ENCODE measurements at places on chromosomes 2 and 18. TPM values are rescaled to one million over a fixed set of nuclear protein-coding genes. Genes with fewer than 3 reads are reported as not detected.
A peak's percentile ranks its signal among the peaks of the same experiment; 100 is the strongest.

DNA sequence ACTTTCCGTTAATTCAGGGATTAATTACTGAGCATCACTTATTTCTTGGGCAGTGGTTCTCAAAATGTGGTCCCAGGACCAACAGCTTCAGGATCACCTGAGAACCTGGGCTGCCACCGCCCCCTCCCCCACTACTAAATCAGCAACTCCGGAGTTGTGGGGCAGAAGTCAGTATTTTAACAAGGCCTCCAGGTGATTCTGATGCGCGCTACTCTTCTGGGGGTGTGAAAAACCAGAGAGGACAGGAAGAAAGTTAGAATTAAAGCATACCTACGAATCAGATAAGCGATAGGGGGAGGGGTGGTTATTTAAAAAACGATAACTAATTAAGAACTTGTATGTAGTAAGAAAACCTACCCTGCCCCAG, 319 bp downstream of the ZSCAN30 start:
- H3K4me3 ChIP-seq = peak overlapping the region; percentile 71
- H3K4me1 ChIP-seq = peaks cover 19% of the 10 kb centered on the region
- DNase-seq = peak; percentile 49
- H3K36me3 ChIP-seq = peaks cover 3% of the 10 kb centered on the region
- H3K27me3 ChIP-seq = no peaks in the 10 kb centered on the region

DNA sequence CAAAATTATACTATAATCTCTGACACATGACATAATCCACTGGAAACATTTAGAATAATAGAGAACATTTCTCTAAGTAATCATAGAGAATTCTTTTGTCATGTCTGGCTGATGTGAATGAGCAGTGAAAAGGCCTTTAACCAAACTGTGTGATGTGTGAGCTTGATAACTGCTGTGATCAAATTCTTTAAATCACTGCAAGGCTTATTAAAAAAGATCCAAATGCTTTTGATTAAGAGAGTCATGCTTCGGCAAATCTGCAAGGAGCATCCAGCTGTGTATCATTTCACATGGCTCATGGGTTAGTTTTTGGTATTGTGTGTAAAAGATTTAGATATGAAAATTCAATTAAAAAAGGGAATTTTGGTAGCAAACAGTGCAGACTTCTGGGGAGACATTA, 58.6 kb upstream of the TFPI start:
- no peaks in the 10 kb centered on the region for H3K4me1 ChIP-seq
- H3K27ac ChIP-seq = no peak overlapping the region
- no peaks in the 10 kb centered on the region for H3K36me3 ChIP-seq

- H3K36me3 ChIP-seq = no peaks in the 10 kb centered on the region
- H3K4me1 ChIP-seq = no peaks in the 10 kb centered on the region
- no peak overlapping the region for H3K4me3 ChIP-seq
Observed at GRCh38 chr2:113977660-113978523, 88.0 kb downstream of the ACTR3 start.

- no peak for DNase-seq
- H3K4me3 ChIP-seq = no peak overlapping the region
- no peaks in the 10 kb centered on the region for H3K27me3 ChIP-seq
- H3K27ac ChIP-seq = no peak overlapping the region
- H3K36me3 ChIP-seq = no peaks in the 10 kb centered on the region
Observed at GRCh38 chr18:6652098-6652497, 77.4 kb upstream of the ARHGAP28 start.

CD8B2 gene
- under 0.01 TPM for total RNA-seq

KIF1A gene
- total RNA-seq = 0.14 TPM

SCN1A gene
- not detected for total RNA-seq

BOLA3 gene
- total RNA-seq = 25.2 TPM
